Amygdala (tissue), 56 donors: ENCODE measurements at places on chromosomes 3 and 15.

GRCh38 chr3:61560517-61561373, 626 bp upstream of the PTPRG start:
- DNase-seq: peak; percentile 19

DNA sequence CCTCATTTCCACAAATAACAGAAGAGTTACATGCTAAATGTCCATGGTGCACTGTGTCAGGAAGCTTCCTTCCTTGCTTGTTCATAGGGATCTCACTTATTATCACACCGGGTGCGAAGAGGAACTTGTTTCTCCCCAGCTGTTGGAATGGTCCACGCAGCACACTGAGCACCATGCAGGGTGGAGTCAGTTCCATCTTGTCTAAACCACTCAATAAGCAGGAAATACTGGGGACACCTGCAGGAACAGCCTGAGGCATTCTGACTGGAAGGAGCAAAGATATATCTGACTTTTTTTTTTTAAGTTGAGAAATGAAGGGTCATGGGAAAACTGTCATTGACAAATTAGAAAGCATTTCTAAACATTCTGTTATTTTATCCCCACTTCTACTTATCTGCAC, 70.0 kb upstream of the WDR72 start:
- DNase-seq: no peak

GRCh38 chr3:117084739-117085270, 375.2 kb downstream of the TUSC7 start:
- DNase-seq: no peak

DNA sequence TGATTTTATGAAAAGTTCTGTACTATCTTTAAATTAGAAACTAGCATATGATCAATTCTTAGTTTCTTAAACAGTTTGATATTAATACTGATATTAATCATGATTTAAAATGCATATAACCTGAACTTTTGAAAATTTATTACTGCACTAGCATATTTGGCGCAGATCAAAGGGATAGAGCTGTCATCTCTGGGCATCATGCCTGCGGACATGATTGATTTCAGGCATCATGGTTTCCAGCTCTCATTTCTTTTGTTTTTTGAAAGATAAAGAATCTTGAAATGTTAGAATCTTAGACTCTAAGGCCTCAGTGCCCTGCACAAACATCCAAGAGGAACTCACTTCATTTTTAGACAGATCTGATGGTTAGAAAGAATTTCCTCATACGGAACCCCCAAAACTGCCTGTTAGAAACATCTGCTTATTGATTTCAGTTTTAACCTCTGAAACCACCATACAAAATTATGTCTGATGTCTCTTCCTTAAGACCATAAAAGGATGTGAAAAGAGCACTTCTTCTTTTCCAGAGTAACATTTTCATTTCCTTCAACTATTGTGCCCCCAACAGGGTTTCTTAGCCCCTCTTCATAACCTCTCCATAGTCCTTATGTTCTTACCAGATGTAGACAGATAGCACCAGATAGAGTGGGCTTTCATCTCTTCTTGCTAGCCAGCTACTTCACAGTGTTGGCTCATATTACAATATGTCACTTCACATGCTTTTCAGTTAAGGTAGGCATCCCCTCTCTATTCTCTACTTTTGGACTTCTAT, 110.8 kb downstream of the BBX start:
- DNase-seq: no peak

DNA sequence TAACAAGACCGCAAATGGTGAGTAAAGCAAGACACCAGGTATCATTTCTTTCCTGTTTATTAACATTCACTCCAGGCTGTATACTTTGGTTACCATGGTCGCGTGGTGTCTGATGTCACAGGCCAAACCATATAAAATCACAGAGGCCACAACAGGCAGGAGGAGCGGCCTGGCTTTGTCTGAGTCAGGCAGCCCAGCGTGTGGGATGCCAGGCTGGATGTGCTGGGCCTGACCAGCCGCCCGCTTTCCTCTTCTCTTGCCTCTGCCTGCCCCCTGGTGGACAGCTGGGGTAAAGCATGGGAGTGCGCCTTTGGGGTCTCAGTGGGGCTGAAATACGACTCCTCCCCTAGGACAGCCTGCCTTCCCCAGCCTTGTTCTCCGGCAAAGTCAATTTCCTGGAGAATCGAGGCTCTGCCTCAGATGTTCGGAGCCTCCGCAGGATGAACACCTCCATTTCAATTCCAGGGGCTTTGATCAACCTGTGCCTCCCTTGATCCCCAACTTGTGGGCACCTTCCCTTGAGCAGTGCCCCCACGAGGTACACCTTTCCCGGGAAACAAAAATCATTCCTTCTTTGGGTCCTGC, 78.2 kb downstream of the CCNL1 start:
- no peak for DNase-seq
